Eye (tissue), 1 donor: ENCODE measurements at places on chromosomes 6 and 20.

- DNase-seq: no peak
These were observed 527 bp upstream of the DOK5 start for GRCh38 chr20:54474866-54475265.

- peak; percentile 95 for DNase-seq
These were observed 145.5 kb upstream of the RNF24 start for GRCh38 chr20:4160761-4161305.

DNA sequence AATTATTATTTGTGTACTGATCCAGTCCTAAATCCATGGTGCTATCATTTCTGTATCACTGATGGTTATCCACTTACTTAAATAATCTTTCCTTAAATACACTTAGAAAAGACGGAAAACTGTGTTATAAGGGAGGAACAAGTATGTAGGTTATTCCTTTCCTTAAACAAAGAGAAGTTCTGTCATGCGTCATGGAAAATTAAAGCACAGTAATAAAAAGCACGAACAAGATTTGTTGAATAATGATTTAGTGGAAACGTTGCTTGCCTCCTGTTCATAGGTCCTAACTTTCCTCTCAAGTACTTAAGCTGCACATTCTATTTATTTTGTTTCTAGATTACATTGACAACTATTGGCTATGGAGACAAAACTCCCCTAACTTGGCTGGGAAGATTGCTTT lies 120.4 kb downstream of the KHDC1L start:
- peak; percentile 31 for DNase-seq

GRCh38 chr6:160036790-160037206 lies 67.9 kb downstream of the IGF2R start:
- peak; percentile 21 for DNase-seq

DNA sequence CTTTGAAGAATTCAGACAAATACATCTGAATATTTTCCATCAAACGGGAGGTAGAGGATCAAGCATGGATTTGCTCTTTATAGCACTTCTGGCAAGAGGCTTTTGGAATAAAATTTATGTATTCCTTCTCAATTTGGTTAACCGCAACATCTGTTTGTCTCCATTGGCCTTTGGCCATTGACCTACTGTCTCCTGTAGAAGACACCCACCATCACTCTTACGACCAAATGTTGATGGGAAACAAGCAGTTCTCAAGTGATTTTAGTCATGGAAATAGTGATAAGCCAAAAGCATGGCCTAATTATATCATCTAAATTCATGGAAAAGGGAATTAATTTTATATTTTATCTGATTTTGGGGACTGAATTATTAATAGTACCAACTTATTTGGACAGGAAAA lies 591.9 kb downstream of the CD109 start:
- DNase-seq: no peak

- no peak for DNase-seq
These were observed 3.0 kb upstream of the CCR6 start for GRCh38 chr6:167119670-167120582.

- no peak for DNase-seq
These were observed 332.9 kb downstream of the RNF144B start for GRCh38 chr6:18720075-18720474.

DNA sequence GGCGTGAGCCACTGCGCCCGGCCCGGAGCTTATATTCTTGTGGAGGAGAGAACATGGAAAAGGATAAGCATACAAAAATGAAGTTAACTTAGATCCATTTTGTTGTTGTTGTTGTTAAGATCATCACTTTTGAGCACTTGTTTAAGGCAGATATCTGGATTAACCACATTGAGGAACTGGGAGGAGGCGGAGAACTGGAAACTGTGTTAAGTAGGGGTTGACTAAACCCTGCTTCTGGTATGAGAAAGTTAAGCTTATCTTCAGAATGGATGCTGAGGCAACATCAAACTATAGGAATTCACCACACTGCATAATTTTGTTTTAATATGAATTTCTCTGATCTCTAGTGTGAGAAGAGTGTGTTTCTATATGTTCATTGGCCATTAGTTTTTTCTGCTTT lies 57.6 kb downstream of the GCNT2 start:
- no peak for DNase-seq

DNA sequence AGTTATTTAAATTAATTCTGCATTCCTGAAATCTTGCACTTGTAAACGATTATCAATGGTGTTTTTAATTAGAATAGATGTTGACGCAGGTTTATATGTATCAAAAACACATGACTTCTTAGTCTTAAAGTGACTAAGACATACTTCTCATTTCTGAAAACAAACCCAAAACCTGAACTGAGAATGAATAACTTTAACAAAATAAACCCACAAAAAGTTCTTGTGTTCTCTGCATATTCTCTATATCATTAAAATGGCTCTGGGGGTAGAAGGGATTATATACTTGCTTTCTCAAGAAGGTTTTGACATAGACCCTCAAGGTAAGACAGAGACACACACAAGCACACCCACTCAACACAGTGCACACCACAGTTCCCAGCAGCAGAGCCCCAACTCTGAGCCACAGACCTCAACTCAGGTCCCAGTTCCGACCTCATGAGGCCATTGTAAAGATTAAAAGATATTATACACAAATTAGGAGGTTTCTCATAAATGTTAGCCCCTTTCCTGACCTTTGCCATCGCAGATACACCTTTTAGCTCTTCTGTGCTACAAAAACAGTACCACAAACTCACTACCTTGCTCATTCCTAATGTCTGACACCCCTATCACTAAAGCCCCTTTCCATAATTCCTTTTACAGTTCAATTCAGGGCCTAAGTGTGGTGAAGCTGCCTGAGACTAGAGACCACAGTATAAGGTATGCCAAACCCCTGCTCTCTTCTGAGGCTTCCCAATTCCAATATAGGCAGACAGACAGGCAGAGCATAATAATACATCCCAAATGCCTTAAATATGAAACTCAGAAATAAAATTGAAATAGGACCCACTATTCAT lies 267.8 kb downstream of the PTPRK start:
- no peak for DNase-seq

GRCh38 chr20:1857466-1857865 lies 37.7 kb upstream of the SIRPA start:
- DNase-seq: no peak

- peak; percentile 73 for DNase-seq
These were observed 677.4 kb upstream of the CITED2 start for GRCh38 chr6:140051521-140052512.

DNA sequence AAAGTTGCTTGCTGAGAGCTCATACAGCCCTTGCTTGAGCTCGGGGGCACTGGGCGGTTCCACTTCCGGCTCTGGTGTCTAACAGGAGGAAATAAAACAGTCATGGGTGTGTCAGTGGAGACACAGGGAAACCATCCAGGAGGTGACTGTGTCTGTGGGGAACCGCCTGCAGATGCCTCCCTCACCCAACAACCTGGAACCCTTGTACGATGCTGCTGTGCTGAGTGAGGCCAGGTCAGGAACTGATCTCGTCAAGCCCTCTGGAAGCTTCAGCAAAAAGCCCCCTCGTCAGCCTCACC lies 15.5 kb downstream of the TXNDC5 start:
- no peak for DNase-seq

- no peak for DNase-seq
These were observed 165.8 kb upstream of the CITED2 start for GRCh38 chr6:139540276-139540675.

DNA sequence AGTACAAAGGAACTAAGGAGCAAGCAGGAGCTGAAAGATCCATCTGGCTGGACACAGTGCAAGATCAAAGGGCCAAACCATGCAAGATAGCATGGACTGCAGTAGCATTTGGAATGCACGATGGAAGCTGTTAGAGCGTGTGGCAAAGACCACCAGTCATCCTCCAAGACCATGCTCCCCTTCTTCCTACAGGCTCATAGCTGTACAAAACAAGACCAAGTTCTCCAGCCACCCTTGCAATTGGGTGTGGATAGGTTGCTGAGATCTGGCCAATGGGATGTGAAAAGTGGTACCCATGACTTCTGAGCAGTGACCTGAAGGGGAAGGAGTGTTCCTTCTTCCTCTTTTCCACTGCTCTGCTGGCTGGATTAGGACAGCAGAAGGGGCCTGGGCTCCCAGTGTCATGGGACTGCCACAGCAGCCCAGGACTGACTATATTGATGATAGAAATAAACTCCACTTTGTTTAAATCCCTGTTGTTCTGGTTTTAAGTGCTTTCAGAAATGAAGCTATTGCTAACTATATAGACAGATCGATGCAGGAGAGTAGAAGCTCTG lies 64.9 kb downstream of the SLC22A23 start:
- DNase-seq: no peak

DNA sequence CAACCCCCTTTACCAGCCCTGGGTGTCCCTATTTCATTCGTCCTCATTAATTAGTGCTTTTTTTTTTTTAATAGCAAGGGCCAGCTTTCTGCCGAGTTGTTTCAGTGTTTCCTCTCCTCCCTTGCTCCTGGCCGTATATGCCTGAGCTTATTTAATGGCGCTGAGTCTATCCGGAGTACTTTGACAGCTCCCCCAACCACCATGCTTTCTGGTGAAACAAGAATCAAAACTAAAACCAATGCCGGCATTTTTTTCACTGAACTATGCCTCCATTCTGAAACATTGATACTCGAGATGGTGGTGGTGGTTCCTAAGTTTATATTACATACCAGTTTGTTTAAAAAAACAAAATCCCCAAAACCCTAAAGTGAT lies 1.2 kb downstream of the DCBLD1 start:
- DNase-seq: no peak

DNA sequence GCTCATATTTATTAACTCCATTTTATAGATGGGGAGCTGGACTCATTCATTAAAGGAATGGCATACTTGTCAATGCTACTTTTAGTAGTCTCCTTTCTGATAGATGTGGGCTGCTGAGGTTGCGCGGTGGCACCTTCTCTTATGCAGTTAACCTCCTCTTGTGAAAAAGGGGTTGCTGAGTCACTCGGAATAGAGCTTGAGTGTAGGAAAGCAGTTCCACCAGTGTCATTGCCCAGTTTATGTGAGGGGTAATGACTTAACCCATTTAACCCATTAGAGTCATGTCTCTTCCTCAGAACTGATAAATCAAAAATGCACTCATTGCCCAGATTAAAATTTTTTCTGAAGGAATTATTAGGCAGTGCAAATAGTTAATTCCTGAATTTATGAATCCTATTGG lies 6.3 kb downstream of the MAPK14 start:
- DNase-seq: no peak

DNA sequence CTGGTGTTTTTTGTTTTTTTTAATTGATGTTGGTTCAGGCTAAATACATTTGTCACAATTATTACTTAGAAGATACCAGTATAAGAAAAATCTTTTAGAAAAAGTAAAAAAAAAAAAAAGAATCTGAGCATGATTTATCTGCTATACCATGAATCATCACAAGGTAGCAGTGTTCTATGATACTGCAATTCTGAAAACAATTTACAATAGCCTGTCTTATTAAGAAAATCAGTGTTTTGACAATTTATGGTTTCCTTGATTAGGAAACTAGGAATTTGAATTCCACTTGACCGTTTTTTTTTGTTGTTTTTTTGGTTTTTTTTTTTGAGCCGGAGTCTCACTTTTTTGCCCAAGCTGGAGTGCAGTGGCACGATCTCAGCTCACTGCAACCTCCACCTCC lies 9.3 kb upstream of the MAK start:
- no peak for DNase-seq

GRCh38 chr6:21371676-21372171 lies 221.8 kb upstream of the SOX4 start:
- DNase-seq: peak; percentile 90

DNA sequence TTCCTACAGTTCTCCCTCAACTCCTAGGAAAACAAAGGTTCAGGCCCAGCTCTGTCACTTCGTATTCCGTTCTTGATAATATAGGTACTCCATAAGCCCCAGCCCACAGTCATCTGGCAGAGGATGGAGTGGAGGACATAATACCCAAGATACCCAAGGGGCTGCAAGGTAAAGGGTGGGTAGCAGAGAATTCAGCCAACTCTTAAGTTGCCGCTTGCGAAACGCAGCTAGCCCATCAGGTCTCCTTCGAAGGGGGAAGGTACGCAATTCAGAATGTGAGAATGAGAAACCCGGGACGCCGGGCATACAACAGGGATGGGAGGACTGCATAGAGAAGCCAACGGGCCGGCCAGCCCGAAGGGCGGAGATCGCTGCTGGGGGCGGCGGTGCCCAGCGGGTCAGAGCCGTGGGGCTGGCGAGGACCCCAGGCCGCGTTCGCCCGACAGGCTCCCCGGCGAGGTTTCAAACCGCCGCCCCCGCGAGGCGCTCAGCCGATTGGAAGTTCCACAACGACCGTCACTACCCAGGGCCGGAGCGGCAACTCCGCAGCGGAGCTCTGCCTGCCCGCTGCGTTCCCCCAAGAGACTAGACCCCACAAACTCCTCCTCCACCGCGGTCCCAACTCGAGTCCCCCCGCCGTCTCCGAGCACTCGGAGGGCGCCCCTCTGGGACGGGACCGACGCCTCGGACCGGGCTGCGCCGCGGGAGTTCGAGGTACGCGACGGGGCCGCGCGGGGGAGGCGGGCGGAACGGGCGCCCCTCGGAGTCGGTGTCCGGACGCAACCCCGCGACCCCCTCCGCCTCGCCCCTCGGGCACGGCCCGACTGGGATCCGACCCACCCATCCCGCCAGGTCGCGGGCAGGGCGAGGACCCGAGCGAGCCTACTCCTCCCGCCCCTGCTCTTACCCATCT lies 911 bp downstream of the CDK19 start:
- peak; percentile 84 for DNase-seq

DNA sequence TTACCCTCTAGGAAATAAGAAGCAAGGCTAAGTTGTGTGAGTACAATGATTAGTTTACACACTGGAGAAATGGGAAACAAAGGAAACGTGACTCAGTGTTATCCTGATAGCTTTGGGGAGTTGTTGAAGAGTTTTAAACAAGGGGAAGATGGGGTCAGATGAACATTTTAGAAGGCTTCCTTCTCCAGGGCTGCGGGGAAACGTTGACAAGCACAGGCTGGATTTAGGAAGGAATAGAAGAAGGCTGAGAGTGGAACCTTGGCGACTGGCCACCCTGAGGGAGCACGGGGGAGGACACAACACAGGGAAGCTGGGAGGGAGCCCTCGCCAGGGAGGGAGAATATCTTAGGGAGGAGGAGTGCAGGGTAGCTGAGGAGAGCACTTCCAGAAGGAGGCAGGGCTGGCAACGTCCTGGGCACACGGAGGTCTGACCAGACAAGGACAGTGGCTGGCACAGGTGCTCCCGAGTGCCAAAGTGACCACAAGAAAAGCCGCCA lies 134.7 kb downstream of the AIG1 start:
- no peak for DNase-seq

DNA sequence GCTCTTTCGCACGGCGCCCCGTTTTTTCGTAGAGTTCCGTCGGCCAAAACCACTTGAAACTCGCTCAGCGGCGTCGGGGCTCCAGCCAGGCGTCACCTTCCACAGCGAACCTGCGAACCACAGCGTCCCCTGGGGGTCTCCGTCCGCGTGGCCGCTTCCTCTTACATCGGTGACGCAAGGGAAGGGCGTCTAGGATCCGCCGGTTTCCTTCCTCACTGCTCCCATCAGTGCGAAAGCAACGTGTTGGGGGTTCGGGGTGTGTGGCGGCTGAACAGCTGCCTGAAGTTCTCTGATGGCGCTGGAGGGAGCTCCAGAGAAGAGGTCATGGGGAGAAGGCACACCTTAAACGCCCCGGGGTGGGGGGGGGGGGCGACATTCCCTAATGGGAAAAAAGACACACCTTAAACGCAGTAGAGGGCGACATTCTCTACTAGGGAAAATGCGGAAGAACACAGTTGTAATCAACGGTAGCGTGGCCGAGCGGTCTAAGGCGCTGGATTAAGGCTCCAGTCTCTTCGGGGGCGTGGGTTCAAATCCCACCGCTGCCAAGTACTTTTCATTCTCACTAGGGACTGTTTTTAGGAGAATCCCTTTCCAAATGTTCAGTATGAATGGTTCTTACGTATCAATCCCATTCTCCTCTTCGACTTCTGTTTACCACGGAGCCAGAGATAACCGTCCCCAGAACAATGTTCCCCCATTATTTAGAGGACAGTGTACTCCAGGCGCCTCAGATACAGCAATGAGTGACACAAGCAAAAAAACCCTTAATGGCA lies 16.4 kb downstream of the ZNF311 start:
- peak; percentile 71 for DNase-seq
